ENCODE measurements at places on chromosomes 2 and 18.

DNA sequence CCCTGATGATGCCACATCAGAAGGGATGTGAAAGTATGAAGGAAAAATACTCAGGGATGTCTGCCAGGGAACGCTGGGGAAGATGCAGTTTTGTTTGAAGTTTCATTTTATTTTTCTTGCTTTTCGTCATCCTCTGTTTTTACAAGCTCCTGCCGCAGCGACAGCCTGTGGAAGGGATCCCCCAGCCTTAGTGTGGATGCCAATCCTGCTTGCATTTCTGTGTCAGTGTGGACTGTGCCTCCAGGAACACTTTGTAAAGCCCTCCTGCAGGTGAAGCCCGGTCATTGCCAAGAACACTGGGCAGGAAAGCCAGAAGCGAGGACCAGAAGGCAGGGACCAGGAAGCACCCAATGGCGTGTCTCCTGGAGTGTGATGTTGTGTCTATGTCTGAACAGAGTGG is 234.3 kb downstream of the SEPTIN10 start:
- DNase-seq = no peak

GRCh38 chr2:240503375-240503774 is 54.4 kb downstream of the ANKMY1 start:
- no peak for DNase-seq

DNA sequence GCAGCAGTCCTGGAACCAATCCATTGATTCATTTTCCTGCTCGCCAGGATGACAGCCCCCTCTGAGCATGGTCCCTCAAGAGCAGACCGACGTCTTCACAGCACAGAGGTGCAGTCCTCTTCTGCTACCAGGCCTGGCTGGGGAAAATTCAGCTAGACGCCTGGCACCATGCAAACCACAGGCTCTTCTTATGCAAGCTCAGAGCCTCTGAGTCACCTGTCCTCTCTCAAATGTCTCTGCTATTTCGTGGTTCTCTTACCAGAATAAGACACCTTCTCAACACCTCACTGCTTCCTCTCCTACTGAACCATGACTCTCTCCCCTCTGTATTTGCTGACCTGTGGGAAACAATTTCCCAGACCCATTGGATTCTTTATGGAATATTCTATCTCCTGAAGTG is 79.8 kb upstream of the CYRIA start:
- no peak for DNase-seq

DNA sequence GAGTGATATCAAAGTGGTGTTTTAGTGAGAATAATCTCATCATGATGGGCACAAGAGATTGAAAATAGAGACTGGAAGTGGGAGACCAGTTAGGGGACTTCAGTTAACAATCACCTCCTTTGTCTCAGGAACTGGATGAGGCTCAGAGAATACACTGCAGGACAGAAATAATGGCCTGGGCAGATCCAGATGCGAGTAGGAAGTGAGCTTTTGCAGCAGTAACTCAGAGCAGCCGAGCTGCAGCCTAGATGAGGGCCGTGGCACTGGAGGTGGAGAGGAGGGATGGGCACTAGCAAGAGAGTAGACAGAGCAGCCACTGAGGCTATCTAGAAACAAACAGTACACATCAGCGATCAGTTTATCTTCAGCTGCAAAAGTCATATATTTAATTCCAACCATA is 48.6 kb downstream of the CYB5A start:
- no peak for DNase-seq

- DNase-seq = no peak
These were observed 490.0 kb upstream of the HS6ST1 start for GRCh38 chr2:128808462-128809258.

- DNase-seq = no peak
These were observed 257.5 kb downstream of the SETBP1 start for GRCh38 chr18:44937960-44938719.

GRCh38 chr2:6694555-6694954 is 171.2 kb downstream of the CMPK2 start:
- DNase-seq = no peak

Data from skin of body (tissue), 3 donors.